ENCODE measurements at places on chromosomes 12 and 14. TPM values are rescaled to one million over a fixed set of nuclear protein-coding genes. Genes with fewer than 3 reads are reported as not detected.

DNA sequence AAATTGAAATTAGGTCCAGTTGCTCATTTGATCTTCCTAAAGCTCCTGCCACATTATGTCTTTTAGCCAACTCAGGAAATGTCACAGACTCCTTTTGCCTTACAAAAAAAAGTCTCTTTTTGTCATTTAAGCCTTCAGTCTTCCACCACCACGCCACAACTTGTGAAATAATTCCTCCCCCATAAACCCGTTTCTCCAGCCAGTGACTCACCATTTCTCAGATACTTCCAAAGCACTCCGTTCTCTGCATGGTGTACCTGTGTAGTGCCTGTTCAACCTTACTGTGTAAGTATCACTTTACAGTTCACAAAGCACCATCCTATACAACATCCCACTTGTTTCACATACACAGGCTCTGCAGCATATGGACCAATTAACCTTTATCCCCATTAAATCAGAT is 139.5 kb upstream of the AEBP2 start:
- no peaks in the 10 kb centered on the region for H3K27me3 ChIP-seq
- no peak overlapping the region for H3K4me3 ChIP-seq
- no peaks in the 10 kb centered on the region for H3K4me1 ChIP-seq
- H3K27ac ChIP-seq: no peak overlapping the region
- no peaks in the 10 kb centered on the region for H3K36me3 ChIP-seq
- DNase-seq: no peak

LRFN5 gene
- 0.23 TPM for total RNA-seq

DNA sequence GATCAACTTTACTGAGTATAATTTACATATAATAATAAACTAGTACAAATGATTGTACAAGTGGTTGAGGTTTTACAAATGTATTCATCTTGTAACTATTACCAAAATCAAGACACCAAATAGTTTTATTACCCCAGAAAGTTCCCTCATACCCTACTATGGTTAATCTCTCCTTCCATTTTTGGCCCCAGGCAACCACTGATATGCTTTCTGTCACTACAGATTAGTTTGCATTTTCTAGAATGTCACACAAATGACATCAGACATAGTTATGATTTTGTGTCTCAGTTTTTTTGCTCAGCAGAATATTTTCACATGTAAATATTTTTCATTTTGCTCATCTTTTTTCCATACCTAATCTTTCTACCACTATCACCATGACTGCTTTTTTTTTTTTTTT is 49.1 kb downstream of the TMX1 start:
- H3K36me3 ChIP-seq: no peaks in the 10 kb centered on the region
- H3K4me3 ChIP-seq: no peak overlapping the region
- H3K27ac ChIP-seq: no peak overlapping the region
- no peaks in the 10 kb centered on the region for H3K4me1 ChIP-seq
- no peaks in the 10 kb centered on the region for H3K27me3 ChIP-seq

MYF5 gene
- not detected for total RNA-seq

DNA sequence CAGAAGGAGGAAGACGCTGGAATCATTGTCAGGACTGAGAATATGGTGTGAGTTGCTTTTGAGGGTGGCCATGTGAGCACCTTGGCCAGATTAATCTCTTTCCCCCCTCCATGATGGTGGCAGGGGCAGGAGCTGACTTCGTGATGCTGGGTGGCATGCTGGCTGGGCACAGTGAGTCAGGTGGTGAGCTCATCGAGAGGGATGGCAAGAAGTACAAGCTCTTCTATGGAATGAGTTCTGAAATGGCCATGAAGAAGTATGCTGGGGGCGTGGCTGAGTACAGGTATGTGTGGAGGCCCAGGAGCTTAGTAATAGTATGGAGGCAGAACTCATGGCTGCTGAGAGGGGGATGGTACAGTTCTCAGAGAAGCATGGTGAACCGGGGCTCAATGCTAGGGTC is 4.3 kb downstream of the TINF2 start:
- no peak overlapping the region for H3K27ac ChIP-seq
- peaks cover 54% of the 10 kb centered on the region for H3K36me3 ChIP-seq
- no peaks in the 10 kb centered on the region for H3K27me3 ChIP-seq
- H3K4me1 ChIP-seq: peaks cover 49% of the 10 kb centered on the region

RFX4 gene
- total RNA-seq: not detected

GRCh38 chr12:51009056-51009440 is 17.1 kb downstream of the SLC11A2 start:
- H3K4me3 ChIP-seq: no peak overlapping the region
- peaks cover 19% of the 10 kb centered on the region for H3K36me3 ChIP-seq
- peak overlapping the region; percentile 73 for H3K27ac ChIP-seq
- no peak for DNase-seq
- H3K27me3 ChIP-seq: no peaks in the 10 kb centered on the region
- peaks cover 2% of the 10 kb centered on the region for H3K4me1 ChIP-seq

GRCh38 chr14:67738740-67739504 is 37.2 kb downstream of the RDH12 start:
- H3K4me1 ChIP-seq: peaks cover 3% of the 10 kb centered on the region
- peak overlapping the region; percentile 26 for H3K4me3 ChIP-seq
- no peaks in the 10 kb centered on the region for H3K36me3 ChIP-seq
- peak overlapping the region; percentile 64 for H3K27ac ChIP-seq

MFAP5 gene
- not detected for total RNA-seq

ERGIC2 gene
- total RNA-seq: 33.8 TPM

MYRFL gene
- total RNA-seq: 0.19 TPM

P2RX2 gene
- total RNA-seq: not detected

RBP5 gene
- total RNA-seq: 47.1 TPM
